ENCODE measurements at places on chromosomes 1 and 21.

GRCh38 chr1:210695026-210695425, 366.3 kb downstream of the HHAT start:
- DNase-seq = no peak

GRCh38 chr1:205350691-205351141, 6.0 kb downstream of the KLHDC8A start:
- no peak for DNase-seq

GRCh38 chr1:247373721-247374141, 42.1 kb upstream of the ZNF496 start:
- DNase-seq = peak; percentile 3

- DNase-seq = no peak
Observed at GRCh38 chr1:79224537-79224936, 218.0 kb upstream of the ADGRL4 start.

All from stimulated activated CD4-positive, alpha-beta T cell treated with anti-CD3 and anti-CD28 coated beads, Interleukin-1b, Interleukin-23, amount 100 ng/mL, for 1 hour (primary cell).